Hepatic stellate cell (primary cell): ENCODE measurements at places on chromosomes 5 and 9.

- DNase-seq = no peak
These were observed 69.6 kb downstream of the CHSY3 start for GRCh38 chr5:129973716-129974426.

- DNase-seq = no peak
These were observed 434.9 kb downstream of the NFIB start for GRCh38 chr9:13879011-13879410.

GRCh38 chr5:137481596-137481995 is 17.5 kb downstream of the SPOCK1 start:
- no peak for DNase-seq

DNA sequence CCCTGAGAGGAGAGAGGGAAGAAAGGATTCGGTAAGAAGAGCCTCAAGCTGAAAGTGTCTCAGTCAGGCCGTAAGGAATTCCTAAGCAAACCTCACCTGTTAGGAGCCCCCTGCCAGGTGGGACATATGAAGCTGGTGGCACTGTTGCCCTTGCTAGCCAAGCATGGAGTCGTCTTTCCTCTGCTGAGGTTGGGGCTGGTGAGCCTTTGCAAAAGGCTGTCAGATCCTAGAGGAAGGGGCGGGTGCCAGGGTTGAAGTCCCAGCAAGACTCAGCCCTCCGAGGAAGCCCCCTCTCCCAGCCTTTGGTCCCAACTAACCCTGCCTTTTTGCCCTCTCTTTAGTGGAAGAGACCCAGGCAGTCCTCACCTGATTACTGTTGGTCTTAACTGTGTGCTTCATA is 5.5 kb upstream of the SMIM32 start:
- no peak for DNase-seq

- DNase-seq = no peak
These were observed 45.7 kb upstream of the PTGS1 start for GRCh38 chr9:122325124-122325523.

- no peak for DNase-seq
These were observed 342.1 kb downstream of the PRR16 start for GRCh38 chr5:120806202-120806601.

DNA sequence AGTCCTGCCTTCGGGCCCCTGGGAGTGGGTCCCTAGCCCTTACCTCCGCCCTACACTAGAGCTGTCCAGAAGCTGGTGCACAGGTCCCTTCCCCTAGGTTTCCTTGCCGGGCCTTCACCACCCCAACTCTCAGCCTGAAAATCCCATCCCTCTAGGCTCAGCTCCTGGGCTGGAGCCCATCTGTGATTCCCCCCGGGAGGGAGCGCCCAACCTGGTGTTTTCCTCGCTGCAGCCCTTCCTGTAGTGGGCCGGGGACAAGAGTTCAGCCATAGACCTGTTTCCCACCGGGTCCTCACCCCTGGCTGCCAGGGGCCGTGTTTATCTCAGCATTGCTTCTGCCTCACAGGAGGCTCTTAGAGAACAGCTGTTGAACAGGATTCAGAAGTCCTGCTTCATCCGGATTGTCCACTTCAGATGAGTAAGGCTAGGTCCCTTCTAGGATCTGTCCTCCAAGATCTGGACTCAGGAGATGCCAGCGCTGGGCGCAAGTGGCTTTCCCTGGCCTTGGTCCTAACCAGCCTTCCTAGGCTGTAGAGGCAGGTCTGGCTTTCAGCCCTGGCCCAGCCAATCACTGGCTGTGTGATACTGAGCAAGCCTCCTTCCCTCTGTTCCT is 965 bp downstream of the GLIPR2 start:
- DNase-seq = peak; percentile 45

GRCh38 chr5:93636837-93637236 is 53.8 kb downstream of the NR2F1 start:
- DNase-seq = no peak
